ENCODE measurements at places on chromosomes 6 and 20.

DNA sequence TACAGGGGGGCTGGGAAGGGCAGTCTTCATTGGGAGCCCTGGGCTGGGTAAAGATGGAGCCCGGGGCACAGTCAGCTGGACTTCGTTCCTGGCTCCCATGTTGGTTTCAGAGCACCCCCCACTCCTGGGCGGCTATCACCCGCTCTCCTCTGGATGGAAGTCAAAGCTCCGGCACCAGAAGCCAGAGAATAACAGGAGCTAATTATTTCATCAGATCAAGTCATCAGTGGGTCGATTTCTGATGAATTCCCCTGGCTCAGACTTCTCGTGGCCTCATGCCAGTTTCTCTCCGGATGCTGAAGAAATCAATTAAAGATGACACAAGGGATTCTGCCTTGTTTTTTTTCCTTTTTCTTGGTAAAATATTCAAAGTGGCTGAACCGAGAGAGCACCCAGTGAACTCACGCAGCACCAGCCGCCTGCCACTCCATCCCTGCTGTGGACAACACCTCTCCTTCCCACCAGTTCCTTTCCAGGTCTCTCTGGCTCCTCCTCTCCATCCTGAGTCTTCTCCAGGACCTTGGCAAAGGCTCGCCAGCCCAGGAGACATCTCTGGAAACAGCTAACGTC lies 22.5 kb downstream of the SULF2 start:
- no peak for DNase-seq

DNA sequence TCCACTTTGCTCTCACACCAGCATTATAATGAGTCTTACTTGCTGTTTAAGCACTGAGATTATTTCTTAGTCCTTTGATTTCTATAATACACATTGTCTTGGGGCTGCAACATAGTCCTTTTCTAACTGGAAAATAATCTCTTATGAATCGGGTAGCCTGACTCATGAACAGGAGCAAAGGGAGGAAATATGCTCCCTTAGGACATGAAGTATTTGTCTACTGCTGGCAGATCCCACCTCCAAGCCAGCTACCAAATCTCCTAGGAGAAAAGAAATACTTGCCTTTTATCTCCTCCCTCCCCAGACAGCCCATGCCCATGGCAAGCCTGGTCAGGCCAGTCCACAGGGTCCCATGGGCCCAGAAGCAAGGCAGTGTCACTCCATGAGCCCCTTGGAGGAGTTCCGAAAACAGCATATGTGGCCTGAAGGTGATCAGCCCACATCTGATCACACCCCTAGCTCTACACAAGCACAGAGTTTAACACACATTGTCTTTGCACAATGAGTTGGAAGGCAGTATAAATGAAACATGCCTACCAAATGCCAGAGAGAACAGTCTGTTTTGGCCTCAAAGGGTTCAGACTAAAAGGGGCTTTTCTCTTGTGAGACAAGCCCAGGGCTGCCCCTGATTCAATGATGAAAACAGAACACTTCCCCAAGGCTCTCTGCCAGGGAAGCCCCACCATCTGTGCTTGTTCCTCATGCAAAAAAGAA lies 37.1 kb upstream of the SLC4A11 start:
- DNase-seq: no peak

DNA sequence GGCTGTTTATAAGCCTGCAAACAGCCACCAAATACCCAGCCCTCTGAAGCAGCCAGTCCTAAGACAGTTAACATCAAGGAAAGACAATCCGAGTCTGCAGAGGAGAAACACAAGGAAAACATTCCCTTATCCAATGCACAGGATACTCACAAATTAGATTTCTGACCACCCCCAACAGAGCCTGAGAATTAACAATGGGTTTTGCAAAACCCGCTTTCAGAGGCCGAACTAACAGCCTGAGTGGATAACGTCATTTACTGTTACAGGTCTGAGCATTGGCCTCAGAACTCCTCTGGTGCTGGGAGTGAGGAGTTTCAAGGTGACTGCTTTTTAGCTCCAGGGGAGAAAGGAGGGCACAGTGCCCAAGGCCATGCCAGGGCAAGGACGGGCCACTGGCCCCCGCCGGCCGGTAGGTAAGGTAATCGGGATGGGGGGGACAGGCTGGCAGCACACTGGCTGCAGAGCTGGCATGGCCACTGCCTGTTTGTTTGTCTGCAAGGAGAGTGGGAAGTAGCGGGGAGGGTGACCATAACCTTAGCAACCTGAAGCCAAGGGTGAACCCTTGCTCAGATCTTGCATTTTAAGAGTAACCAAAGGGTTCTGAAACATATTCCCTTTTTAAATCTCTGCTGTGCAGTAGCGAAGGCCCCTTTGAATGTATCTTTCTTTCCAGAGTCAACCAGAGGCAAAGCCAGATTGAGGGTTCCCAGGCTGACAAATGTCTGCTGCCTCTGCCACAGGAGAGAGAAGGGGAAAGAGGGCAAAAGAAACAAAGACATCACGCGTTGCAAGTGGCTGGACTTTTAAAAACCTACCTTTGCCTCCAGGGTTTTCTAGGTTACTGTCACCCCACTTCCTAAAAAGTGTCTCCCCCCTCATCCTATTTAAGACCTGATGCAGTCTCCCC lies 3.9 kb downstream of the ZMYND8 start:
- DNase-seq: no peak

DNA sequence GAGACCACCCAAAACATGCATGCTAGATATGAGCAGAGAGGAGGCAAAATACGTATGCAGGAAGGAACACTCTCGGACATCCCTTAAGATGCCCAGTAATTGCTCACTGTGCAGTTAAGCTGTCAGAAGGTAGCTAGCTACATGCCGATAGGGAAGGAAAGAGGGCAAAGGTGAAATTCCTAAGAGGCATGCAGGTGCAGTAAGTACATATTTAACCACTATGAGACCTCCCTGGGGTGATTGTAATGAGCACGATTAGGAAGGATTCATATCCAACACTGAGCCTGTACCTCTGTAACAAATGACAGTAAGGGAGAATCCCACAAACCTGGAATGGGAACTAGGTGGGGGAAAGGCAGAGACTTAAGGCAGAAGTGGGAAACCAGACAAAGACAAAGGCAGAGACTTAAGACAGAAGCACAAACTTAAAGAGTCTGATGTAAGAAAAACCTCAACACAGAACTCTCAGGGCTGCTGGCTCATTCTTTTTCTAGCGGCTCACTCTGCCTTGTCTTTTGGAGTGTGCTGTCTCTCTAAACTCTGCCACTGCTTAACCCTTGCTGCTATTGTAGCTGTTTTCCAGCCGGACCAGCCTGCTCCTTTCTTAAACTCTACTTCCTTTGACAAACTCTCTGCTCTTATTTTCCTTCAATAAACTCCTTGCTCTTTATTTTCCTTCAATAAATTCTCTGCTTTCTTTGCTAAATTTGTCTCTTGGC lies 148.1 kb downstream of the UBE3D start:
- DNase-seq: no peak

DNA sequence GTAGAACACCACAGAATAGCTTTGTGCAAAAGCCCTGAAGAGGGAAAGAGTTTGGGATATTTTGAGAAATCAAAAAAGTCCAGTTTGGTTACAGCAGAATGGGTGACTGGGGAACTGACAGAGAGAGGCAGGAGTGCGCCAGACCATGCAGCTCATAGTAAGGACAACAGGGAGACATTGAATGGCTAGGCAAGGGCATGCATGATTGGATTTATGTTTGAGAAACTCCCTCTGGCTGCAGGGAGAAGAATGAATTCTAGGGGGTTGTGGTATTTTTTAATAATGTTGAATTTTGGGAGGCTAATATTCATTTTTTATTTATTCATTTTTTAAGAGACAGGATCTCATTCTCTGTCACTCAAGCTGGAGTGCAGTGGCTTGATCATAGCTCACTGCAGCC lies 49.9 kb downstream of the TGM2 start:
- DNase-seq: no peak

DNA sequence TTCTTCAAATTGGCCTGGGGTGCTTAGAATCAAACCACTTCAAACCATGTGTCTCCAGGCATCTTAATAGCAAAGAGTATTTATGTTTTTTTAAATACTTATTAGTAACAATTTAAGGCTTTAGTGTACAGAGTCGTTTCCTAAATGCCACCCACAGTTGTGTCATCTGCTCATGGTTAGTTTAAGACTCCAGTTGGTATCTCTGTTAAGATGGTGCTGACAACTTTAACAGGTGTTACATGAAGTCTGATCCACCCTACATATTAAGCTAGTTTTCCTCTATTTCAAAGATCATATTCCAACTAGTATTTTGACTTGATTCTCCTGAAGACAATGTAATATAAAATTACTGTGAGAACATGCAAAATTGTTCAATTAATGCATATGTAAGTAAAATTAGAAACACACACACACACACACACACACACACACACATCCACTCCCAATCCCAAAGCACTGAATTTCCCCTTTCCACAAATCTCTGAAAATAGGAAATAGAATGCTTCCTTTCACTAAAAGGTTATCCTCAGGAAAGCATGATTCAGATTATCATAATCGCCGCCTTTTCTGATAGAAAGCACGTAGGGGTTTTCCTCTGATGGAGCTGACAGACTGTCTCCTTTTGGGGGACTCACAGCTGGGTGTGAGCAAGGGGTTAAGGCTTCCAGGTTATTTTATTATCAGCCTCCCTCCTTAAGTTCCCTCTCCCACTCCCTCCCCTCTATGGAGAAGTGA lies 10.5 kb downstream of the CNKSR3 start:
- no peak for DNase-seq

DNA sequence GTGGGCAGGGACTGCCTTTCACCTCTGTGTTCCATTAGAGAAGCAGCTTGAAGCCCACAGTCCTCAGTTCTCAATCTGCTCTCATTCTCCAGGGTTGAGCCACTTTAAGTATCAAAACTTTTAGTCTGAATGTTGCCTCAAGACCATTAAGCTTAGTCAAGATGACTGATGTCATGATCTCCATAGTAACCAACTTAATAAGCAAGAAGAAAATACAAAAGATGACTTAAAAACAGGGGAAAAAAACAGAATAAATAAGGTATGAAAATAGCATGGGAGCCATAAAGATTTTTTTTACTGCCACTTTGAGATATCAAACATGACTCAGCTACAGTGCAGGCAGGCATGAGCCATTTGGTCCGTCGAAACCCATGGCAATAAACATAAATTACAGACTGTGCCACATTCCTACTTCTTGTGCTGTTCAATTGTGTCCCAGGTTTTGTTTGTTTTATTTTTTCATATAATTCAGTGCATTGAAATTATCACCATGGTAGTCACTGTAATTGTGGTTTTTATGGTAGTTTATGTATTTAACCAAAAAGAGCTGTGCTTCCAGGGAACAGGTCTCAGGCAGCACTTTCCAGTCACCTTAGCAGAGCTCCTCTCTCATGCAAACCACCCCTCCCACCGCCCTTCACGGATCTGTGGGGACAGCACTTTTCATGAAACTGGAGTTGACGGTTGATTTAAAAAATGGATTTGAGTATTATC lies 156.5 kb upstream of the INSM1 start:
- DNase-seq: peak; percentile 61

DNA sequence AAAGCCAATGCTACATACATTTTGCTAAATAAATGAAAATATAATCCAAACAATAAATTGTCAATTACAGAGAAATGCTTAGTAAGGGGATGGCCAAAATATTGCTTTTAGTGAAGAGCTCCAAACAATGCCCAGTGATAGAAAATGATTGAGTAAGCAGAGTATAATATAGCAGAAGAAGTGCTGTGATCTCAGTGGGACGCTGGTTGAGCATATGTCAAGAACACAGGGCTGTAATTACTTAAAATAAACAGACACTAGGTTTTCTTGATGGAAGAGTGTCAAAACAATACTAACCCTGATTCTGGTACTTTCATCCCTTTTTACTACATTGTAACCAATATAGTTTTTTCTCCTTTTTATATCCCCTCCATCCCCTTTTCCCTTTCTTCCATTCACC lies 150.3 kb downstream of the GRIK2 start:
- peak; percentile 4 for DNase-seq

- no peak for DNase-seq
Observed at GRCh38 chr20:10676518-10676917, 2.7 kb upstream of the JAG1 start.

DNA sequence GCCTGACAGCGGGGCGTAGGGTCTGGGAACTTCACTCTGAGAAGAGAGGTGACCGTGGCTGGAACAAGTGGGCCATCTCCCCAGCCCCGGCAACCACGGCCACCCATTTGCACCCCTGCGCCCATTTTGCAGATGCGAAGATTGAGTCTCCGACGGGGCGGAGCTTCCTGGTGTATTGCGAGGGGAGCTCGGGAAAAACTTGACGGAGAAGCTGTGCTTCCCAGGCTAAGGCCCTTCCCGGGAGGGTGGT lies 653 bp downstream of the ZNF335 start:
- DNase-seq: no peak

DNA sequence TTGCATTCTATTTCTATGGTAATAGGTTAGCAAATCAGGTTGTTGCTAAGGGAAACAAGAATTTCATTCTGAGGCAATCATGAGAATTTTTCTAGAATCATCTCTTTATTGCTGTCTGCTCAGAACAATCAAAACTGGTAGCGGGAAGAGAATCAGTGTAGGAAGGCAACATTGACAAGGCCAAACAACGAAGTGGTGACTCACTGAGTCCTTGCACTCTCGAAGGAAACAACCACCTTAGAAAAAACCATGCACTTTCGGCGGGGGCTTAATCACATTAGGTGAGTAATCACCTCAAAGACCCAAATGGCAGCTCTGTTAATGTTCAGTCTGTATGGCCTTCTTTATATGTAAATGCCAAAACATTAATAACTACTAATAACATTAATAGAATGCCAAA lies 78.8 kb upstream of the MAP7 start:
- DNase-seq: no peak

- DNase-seq: no peak
Observed at GRCh38 chr6:129183681-129184301, 300.9 kb downstream of the LAMA2 start.

- DNase-seq: no peak
Observed at GRCh38 chr6:149221774-149222070, 95.8 kb upstream of the TAB2 start.

DNA sequence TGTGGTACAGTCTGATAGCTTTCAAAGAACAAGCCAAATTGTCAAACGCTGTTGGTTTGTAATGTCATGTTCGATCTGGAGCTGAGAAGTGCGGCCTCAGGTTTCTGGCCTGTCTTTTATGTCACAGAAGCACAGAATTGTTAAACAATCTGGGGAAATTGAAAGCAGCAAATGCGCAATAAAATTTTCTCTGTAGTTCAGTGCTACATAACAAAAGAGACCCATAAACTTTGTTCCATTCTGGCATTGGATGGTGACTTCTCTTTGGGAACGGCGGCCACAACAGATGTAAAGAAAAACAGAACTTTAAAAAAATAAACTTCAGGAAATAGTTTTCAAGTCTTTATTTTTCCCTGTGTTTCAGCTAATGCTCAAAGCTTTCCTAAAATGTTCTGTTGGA lies 106.9 kb downstream of the PRL start:
- DNase-seq: no peak

DNA sequence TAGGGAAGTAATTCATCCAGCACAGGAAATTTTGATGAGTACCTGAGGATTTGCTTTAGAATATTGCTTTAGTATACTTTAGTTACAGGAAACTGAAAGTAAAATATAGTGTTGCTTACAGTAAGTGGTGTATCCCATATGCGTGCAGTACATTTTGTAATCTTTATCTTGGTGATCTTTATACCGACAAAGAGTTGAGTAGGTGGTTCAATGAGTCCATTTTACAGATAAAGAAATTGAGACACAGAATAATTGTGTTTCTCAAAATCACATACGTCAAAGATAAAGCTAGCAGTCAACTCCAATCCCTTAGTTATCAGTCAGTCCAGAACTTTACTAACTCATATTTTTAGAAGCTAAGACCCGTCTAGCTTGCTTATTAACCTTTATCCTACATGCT lies 65.8 kb upstream of the E2F3 start:
- DNase-seq: no peak

GRCh38 chr6:145490068-145490467 lies 245.3 kb downstream of the EPM2A start:
- DNase-seq: no peak

GRCh38 chr6:7445101-7445500 lies 55.5 kb downstream of the RIOK1 start:
- DNase-seq: no peak

Measured in NCI-H345 (cell line).